GM12878 (cell line): ENCODE measurements at places on chromosomes 6 and 20.

- DNase-seq, result no peak
These were observed 37.3 kb downstream of the BLTP3A start for GRCh38 chr6:34829137-34829536.

DNA sequence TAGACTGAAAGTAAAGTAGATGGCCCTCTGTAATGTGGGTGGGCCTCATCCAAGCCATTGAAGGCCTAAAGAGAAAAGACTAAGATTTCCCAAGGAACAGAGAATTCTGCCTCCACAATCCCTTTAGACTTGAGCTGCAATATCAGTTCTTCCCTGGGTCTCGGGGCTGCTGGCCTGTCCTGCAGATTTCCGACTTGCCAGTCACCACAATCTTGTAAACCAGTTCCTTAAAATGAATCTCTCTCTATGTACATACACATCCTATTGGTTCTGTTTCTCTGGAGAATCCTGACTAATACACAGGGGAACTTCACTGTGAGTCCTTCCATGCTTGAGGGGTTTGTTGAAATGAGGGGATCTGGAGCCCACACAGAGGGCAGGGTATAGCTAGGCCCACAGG lies 12.9 kb downstream of the CCDC170 start:
- no peak for DNase-seq

DNA sequence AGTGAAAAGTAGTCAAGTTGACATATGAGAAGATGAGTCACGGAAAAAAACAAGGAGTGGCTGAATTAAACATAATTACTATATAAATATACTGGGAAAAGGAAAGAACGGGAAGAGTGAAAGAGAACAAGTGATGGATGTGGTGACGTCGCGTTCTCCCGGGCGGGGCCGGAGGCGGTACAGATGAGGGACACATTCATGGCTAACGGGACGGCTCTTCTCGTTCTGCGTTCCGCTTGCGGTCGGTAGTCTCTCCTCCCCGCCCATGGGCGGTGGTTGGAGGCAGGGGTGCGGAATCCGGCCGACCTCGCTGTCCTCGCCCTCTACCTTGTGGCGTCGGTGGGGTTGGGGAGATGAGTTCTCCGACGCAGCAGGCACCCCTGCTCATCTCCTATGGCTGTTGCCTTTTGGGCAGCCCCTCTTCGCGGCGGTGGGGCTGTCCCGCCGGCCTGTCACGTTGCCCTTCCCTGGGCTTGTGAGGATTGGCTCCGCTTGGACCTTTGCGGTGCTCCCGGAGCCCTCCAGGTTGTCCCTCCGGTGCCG lies 22.5 kb downstream of the HLA-G start:
- DNase-seq, result no peak

DNA sequence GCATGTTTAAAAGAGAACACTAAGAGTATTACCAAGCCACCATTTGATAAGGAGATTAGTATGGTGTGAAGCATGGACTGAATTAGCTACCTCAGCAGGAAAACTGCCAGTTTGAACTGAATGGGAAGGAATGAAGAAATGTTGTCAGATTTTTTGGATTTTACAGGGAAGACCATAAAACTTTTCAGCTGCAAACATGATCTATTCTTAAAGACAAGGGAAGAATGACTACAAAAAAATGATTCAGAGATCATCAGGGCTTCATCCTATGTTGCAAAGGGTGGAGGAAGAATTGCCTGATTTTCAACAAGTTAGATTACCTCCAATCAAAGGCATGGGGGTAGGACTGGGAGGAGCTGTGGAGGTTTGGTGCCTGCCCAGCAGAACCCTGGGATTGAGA lies 49.3 kb upstream of the MTRF1L start:
- DNase-seq, result no peak

DNA sequence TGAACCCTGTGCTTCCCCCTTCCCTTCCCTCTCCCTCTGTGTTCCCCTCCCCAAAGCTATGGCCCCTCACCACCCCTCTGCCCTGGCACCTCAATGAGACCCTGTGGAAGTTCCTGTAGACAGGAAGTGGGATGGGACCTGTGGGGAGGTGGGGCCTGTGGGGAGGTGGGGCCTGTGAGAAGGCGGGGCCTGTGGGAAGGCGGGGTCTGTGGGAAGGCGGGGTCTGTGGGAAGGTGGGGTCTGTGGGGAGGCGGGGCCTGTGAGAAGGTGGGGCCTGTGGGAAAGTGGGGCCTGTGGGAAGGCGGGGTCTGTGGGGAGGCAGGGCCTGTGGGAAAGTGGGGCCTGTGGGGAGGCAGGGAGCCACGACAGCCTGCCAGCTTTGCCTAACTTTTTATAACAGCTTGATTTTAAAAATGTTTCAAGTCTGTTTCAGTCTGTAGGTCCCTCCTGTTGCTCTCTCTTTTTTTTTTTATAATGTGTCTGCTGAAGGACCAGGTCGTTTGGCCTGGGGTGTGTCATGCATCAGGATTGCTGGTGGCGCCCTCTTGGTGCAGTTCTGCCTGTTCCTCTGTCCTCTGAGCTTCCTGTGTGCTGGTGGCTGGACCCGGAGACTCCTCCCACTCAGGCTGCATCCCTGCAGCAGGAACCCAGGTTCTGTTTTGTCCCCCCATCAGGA lies 70.5 kb upstream of the SLCO4A1 start:
- no peak for DNase-seq

DNA sequence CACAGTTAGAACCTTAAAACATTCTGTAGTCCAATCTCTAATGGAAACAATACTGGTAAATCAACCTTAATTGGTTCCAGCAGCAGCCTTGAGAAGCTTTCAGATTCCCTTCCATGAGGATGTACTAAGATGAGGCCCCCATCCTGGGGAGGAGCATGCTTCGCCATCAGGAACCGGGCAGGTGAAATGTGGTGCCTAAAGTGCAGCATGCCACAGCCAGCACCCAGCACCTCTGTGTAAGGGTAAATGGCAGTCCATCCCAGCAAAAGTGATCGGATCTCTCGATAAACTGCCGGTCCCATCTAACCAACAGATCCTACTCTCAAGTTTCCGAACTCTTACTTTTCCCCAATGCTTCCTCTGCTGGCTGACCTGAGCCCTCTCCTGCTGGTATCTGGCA lies 166.3 kb upstream of the PDE10A start:
- DNase-seq, result no peak

GRCh38 chr6:53201270-53201669 lies 52.6 kb upstream of the GCM1 start:
- DNase-seq, result no peak

GRCh38 chr20:37940858-37941257 lies 37.9 kb downstream of the VSTM2L start:
- DNase-seq, result no peak

GRCh38 chr6:137903933-137904821 lies 37.1 kb downstream of the TNFAIP3 start:
- no peak for DNase-seq

GRCh38 chr20:58759947-58760346 lies 67.3 kb downstream of the NPEPL1 start:
- DNase-seq, result no peak

DNA sequence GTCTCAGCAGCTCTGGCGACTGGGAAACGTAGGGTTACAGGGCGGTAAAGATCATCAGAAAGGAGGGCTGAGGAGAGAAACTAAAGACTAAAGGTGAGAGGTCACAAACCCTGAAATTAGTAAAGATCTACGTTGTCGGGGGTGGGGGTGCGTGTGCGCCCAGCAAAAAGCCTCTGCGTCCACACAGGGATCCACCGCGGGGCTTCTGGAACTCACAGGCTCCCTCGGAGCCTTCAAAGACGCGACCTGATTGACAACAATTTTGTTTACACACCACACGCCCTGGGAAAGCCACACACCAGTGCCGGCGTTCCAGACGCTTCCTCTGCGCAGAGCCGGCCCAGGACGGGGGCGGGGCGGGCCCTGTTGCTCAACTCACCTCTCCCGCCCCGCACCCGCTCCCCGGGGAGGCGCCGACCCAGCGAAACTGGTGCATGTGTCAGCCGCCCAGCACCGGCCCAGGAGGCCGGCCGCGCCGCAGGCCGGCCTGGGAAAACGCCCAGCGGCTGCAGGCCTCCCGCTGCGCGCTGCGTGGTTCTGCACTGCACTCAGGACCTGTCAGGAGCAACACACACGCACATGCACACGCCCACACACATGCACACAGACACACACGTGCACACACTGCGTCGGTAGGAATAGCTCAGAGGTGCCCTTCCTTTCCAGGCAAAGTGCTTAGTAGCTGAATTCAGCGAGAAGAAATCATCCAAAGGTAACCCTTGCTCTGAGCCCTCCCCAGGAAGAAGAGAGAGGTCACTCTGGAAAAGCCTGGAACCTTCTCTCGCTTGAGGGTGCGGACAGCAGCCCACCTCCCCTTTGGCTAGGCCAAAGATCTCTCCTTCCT lies 57.2 kb upstream of the ARID1B start:
- DNase-seq, result peak; percentile 65

- no peak for DNase-seq
These were observed 178.2 kb upstream of the IMPG1 start for GRCh38 chr6:76250666-76251065.

DNA sequence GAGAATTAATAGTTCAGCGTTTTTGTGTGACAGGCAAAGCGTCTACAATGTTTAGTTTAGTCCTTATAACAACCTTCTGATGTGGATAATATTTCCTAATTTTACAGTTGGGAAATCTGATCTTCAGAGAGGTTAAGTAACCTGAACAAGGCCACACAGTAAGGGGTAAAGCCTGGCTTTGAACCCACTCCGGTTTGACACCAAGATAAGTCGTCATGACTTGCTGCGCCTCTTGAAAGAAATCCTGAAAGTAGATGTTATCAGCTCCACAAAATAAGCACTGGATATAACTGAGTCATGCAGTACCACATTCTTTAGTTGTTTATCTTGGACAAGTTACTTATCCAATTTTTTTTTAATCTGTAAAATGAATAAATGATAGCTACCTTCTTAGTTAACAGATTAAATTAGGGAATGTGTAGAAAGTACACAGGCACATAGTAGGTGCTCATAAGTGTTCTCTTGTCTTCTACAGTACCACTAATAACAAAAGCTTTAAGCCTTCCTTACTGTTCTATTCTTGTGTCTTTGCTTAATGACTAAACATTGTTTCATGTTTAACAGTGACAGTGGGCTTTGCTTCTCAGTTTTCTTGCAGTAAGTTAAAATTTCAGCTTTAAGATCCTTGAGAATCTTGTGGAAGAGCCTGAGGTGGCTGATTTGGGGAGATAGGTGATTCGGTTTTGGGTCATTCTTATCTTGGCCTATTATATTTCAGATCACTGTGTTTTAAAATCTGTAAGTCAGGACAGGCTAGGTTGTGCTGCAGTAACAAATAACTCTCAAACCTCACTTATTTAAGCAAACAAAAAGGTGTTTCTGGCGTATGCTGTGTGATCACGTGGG lies 2.1 kb downstream of the HIVEP1 start:
- DNase-seq, result no peak

GRCh38 chr20:4320291-4320690 lies 304.9 kb upstream of the RNF24 start:
- DNase-seq, result no peak

DNA sequence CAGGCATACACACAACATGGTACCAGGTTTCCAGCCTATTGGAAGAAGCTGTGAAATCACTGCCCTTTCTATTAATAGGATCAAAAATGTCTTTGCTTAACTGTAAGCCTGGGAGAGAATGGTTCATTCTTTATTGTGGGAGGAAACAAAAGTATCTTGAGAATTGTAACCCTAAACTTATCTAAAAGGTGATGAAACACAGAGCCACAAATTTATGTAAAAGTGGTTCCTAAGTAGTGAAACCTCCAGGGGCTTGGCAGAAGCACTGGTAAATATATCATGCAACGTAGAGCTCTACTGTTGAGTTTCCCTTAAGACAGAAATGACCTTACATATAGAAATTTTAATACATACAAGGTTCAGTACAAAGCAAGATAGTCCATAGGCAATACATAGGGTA lies 17.2 kb upstream of the NOX3 start:
- DNase-seq, result no peak

GRCh38 chr6:146962329-146962728 lies 241.9 kb upstream of the STXBP5 start:
- DNase-seq, result no peak

DNA sequence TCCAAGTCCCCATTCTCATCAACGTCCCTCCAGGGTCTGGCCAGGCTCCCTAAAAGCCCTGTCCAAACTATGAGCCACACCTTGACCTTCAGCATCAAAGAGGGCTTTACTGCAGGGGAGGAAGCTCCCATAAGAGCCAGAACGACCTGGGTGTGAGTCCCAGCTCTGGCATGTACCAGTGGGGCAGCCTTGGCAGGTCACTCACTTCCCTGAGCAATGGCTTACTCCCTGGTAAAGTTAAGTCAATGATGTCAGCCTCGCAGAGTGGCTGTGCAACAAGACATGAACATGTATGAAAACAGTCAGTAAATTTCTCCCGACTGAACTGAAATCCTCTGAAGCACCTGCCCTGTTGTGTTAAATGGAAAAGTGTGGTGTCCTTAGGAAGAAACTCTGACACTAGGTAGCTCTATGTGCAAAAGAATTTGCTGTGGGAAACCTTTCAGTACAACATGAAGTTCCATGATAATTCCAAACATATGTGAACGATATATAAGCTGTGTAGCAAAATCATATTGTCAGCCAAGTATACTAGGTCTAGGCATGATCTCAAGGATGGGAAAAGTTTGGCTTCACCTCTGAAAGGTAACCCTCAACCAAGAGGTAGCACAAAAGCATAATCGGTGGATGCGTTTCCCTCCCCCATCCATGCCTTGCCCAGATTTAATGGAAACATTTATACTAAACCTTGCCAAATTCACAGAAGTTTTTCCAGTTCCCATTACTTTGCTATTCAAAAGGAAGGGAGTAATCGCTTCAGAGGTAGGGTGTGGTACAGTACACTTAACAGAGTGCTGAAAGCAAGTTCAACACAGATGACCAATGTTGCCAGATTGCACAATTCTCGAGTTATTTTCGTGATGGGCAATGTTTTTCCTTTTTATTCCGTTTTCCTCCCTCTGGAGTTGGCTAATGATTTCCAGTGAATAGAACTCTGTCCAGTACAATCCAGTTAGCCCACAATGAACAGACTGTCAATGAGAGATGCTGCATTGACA lies 49.0 kb upstream of the RANBP9 start:
- DNase-seq, result no peak

DNA sequence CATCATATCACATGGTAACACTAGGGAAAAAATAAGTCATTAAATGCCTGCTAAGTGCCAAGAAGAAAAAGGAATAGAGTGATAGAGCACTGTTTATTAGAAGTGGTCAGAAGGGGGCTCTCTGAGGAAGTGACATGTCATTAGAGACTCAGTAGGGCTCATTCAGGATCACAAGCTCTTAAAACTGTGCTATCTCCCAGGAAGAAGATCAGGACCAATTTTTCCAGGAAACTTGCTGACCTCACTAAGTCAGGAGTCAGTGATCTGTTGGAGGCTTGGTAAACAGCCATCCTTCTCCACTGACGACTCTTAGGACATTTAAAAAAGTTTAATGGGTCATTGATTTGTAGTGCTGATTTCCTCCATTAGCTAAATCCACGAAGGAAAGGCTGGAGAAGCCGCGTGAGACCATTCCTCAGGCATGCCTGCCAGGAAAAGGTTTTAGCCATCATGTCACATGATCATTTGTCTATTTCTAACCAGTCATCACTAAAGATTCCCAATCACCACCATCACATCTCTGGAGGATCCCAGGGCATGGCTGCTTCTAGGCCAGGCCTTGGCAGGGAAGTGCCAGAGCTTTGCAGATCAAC lies 5.9 kb upstream of the PTPN1 start:
- DNase-seq, result no peak
